ENCODE measurements at places on chromosomes 4 and X. TPM values are rescaled to one million over a fixed set of nuclear protein-coding genes. Genes with fewer than 3 reads are reported as not detected.

- DNase-seq = no peak
Measured at GRCh38 chr4:169263791-169264392, 6.9 kb downstream of the SH3RF1 start.

GRCh38 chr4:164204434-164204833 is 549.5 kb upstream of the SMIM31 start:
- DNase-seq = no peak

DNA sequence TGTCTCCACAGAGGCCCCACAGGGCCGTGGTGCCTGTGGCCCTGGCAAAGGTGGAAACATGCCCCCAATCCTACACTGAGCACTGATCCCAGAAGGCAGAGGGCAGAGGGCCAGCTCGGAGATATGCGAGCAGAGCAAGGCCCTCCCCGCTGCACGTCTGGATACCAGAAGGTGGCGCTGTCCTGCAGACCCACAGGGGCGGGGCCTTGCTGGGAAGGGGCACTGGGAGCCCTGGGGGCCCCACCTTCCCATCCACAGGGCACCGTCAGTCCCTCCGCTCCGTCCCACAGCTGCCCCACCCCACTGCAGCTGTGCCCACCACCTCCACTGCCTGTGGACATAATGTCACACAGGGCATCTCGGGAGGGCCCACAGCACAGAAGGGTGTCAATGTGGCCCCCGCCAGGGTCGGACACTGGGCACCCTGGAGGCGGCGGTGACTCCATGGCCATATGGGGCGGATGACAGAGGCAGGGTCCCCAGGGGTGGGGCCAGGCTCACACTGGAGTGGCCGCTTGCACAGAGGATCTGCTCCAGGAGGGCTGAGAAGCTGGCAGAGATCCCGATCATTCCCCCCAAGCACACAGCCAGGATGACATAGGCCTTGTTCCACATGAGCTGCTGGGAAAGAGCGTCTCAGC is 4.8 kb downstream of the SLC49A3 start:
- DNase-seq = peak; percentile 35

GRCh38 chr4:59102311-59102710 is 1992.1 kb upstream of the IGFBP7 start:
- DNase-seq = no peak

P2RY4 gene
- total RNA-seq = 0.69 TPM

DNA sequence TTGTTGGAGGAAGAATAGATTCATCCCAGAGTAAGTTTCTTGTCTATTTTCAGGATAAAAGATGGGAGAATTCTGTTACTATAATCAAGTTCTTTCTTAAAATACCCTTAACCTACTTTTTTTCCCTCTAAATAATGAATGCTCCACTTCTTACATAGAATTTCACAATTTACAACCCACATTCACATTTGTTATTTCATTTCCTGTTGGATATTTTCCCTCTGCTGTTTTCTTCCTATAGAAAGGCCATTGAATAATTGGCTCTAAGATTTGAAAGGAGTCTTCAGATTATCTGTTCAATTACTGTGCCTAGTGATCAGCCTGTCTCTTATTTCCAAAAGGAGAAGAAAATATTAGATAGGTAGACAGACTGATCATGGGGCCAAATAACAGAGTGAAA is 79.7 kb downstream of the CPE start:
- peak; percentile 6 for DNase-seq

DNA sequence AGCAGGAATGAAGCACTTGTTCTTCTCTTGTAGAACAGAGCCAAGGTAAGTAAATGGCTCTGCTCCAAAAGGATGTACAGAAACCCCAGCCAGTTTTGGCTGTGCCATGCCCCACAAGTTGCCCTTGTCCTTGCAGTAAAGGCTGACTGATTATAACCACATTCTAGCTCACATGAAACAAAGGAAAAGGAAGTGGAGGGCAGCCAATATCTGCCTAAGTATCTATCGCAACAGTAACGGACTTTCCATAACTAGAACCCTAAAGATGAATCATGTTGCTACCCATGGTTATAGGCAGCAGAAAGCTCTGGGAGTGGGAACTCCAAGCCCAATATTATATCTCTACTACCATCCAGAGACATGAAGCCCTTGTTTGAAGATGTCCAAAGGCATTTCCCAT is 95.7 kb downstream of the COMMD8 start:
- no peak for DNase-seq

- DNase-seq = no peak
Measured at GRCh38 chr4:2243681-2244380, 1.9 kb upstream of the HAUS3 start.

Measured in skin of body (tissue), 3 donors.